Spinal cord (tissue), 10 donors: ENCODE measurements at places on chromosomes 5 and 9.

GRCh38 chr9:133027134-133027533 is 3.7 kb upstream of the GTF3C5 start:
- DNase-seq = no peak

DNA sequence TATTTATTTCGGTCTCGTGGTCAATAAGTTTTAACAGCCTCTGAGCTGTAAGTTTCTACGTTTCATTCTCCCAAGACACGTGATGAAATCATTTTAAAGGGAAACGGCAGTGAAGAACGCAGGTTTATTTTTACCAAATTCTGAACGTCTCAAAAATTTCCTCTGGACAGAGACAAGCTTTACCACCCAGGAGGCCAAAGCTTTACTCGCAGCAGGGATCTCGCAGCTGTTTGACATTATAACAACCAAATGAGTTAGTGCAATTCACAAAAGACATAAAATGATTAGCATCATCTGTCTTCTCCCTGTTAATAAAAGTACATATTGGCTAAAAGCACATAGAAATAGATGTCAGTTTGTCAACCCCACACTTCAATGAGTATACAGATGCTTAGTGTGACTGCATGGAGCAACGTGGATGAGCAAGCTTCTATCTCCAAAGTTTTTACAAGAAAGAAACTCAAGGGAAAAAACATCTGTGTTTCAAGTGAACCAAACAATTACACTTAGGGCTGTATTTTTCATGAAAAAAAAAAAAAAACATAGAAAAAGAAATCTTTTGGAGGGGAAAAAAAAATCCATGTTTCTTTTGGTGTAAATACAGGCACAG is 2.5 kb downstream of the SEMA5A start:
- DNase-seq = no peak

- no peak for DNase-seq
Measured at GRCh38 chr9:13529321-13530104, 250.0 kb upstream of the MPDZ start.

GRCh38 chr5:150065886-150066285 is 20.5 kb downstream of the CSF1R start:
- DNase-seq = no peak

- no peak for DNase-seq
Measured at GRCh38 chr9:107178293-107178692, 104.8 kb upstream of the RAD23B start.
